Bronchial epithelial cell (primary cell): ENCODE measurements at places on chromosomes 5 and 9. TPM values are rescaled to one million over a fixed set of nuclear protein-coding genes. Genes with fewer than 3 reads are reported as not detected.

GRCh38 chr9:137470785-137471184, 11.7 kb upstream of the NSMF start:
- DNase-seq: no peak

- DNase-seq: peak; percentile 45
These were observed 99.2 kb downstream of the IRX1 start for GRCh38 chr5:3694819-3695218.

GRCh38 chr9:36268007-36268427, 9.8 kb upstream of the GNE start:
- DNase-seq: peak; percentile 86

DNA sequence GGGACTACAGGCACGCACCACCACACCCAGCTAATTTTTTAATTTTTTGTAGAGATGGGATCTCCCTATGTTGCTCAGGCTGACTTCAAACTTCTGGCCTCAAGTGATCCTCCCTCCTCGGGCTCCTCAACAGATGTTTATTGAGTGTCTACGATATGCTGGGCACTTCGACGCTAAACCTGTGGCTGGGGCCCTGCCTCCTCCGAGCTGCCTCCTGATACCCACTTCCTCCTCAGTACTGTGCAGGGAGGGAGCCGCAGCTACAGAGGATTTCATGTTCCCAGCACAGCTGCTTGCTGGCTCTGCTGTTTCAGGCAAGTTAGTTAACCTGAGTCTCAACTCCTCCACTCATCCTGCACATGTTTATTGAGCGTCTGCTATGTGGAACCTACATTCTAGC, 9.6 kb downstream of the AIF1L start:
- no peak for DNase-seq

GRCh38 chr5:180807654-180808414, 5.2 kb upstream of the MGAT1 start:
- DNase-seq: peak; percentile 50

DNA sequence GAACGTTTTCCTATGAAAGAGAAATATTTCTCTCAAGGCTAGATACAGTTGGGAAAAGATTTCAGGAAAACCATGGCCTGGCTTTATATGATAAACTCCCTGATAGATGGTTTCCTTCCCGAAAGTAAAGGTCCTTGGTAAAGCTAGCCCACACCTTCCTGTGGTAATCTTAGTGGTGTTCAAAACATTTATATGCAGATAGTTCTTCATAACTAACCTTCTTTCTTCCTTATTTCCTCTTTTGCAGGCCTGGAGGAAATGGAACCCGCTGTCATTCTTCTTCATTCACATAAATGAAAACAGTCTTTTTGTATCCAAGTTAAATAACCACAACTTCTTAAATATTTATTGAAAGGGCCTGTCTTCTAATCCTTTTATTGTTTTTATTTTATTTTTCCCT, 474.0 kb upstream of the ACTBL2 start:
- no peak for DNase-seq

DNA sequence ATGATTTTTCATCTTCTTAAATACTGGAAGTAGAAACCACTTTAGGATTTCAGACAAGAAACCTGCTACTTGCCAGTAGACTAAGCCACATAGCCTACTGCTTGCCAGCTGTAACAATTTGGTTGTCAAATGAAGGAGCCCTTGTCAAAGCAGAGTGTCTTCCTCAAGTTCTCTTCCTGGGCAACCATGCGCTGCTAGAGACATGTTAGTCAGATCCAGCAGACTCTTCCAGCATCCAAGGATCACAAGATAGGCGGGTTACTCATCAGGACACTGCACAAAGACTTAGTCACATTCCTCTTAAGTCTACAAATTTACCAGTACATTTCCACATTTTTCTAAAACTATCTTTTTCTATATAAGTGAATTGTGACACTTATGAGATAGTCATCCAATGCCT, 24.4 kb downstream of the SKIC3 start:
- DNase-seq: peak; percentile 71

DNA sequence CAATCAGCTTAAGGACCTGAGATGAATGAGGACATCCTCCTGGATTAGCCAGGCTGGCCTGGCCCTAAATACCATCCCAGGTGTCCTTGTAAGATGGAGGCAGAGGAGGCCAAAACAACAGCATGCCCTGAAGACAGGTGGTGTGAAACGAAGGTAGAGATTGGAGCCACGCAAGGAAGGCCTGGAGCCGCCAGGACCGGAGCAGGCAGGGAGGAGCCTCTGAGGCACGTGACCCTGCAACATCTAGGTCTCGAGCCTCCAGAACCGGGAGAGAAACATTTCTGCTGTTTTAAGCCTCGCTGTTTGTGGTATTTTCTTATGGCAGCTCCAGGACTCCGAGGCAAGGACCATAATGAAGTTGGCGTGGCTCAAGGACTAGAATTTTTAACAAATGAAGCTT, 9.7 kb upstream of the COL5A1 start:
- no peak for DNase-seq

- no peak for DNase-seq
These were observed 19.0 kb upstream of the SPINK4 start for GRCh38 chr9:33220681-33221567.

DNA sequence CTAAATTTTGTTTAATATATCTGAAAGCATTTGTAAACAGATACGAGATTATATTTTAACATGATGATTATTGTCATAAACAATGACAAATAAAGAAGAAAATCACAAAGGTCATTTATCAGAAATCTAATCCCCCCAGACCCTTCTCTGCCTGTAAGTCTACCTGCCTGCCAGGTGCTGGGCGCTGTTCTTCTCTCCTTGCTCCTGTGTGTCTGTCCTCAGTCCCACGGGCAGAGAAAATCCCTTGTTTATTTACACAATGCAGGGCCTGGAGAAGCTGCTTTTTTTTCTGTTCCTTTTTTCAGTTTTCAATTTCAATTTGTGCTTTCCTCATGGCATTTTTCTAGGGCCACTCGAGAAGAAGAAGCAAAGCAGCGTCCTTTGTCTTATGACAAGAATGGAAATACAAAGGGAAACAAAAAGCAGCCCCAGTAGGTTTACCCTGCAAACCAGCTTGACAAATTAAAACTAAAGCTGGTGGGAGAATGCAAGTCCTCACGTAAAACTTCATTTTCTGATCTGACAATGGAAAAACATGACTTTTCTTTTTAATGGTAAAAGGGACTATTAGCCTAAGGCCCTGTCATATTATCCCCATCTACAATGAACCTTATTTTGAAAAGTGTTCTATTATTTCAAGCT, 282.4 kb upstream of the KLF9 start:
- no peak for DNase-seq

DNA sequence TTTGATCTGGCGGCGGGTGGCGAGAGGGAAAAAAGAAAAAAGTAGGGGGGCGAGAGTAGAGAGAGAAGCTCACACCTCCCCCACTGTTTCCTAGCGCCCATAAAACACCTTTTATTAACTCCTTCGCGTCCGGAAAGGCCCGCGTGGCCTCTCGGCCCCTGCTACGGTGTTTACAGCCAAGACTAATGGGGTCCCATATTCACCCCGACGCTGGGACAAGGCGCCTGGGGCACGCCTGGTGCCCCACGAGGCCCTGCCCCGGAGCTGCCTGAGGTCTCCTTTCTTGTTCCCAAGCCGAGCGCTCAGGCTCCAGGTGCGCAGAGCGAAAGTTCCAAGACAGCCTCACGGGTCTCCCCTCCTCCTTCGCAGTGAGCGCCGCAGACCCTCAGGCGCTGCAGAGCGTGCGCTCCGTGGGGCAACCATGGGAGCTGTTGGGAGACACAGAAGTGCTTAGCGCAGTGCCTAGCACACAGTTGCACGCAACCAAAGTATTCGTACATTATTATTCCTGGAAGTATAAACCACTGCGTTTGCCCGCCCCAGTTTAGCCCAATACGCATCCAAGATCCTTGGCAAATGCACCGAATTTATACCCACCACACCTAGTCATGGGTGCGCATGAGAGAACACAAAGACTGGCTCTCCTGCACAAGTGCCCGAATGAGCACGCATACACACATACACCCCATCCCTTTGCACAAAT, 4.3 kb downstream of the HAND1 start:
- DNase-seq: no peak

GRCh38 chr9:27117489-27118135, 8.6 kb downstream of the TEK start:
- DNase-seq: peak; percentile 82

DNA sequence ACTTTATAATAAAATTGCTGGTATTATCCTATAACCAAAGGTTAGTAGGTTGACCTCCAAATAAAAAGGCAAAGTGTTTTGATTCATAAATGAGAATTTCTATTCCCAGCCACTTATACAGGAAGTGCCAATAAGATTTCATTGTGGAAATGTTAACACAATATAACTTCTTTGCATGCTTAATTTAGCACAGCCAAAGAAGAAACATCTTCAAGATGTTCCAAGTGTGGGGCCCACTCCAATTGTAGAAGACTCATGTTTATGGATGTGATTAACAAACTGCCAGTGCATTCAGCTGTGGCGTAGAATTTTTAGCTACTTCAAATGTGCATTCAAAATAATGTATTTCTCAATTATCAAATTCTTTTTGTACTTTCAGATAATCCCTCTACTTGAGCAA, 402.3 kb downstream of the DEPDC1B start:
- no peak for DNase-seq

- DNase-seq: peak; percentile 71
These were observed 372.0 kb upstream of the KIF2A start for GRCh38 chr5:61933787-61934626.

GRCh38 chr5:14209836-14210235, 66.7 kb downstream of the TRIO start:
- no peak for DNase-seq

- no peak for DNase-seq
These were observed 45.4 kb downstream of the TMEM252 start for GRCh38 chr9:68495247-68495646.

DNA sequence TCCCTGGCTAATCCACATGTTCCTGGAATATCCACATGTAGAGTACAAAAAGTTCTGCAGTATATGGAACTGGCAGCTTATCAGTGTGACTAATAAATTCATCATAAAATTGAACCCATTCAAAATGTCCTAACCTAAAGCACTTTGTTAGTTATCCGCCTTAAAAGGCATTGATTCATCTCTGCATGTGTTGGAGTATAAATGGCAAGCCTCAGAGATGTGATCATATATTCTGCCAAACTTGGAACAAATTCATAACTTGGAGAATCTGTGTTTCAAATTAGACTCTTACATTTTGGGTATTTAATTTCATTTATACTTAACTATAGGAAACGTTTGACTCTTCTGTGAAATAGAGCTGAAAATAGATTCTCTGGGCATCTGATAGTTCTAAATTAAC, 25.2 kb upstream of the NREP start:
- peak; percentile 84 for DNase-seq

DNA sequence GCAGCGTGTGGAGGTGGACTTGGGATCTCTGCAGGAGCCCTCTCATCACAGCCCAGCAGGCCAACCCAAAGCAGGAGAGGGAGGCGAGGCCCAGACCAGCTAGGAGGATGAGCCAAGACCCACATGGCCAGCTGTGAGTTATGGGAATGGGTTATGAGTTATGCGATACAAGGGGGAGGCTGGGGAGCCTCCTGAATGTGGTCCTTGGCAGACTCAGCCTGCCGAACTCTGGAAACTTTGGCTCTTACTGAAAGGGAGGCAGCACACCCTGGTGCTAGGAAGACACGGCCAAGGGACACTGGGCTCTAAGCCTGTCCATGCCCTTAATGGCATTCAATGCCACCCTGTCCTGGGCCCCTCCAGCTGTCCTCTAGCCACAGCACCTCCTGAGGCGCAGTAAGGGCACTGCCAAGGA, 7.7 kb upstream of the VAV2 start:
- no peak for DNase-seq

- DNase-seq: no peak
These were observed 18.8 kb upstream of the SPEF2 start for GRCh38 chr5:35598707-35599370.

The CCDC192 gene
- total RNA-seq: not detected in 2 replicates

The LRRC19 gene
- not detected in 2 replicates for total RNA-seq
